NCI-H524 treated with DMSO at 0.1 percent for 48 hours (cell line): ENCODE measurements at places on chromosomes 13 and 19.

GRCh38 chr13:79895416-79895815, 414.5 kb downstream of the NDFIP2 start:
- DNase-seq: no peak

GRCh38 chr13:113350065-113350937, 13.6 kb downstream of the GRTP1 start:
- DNase-seq: no peak

DNA sequence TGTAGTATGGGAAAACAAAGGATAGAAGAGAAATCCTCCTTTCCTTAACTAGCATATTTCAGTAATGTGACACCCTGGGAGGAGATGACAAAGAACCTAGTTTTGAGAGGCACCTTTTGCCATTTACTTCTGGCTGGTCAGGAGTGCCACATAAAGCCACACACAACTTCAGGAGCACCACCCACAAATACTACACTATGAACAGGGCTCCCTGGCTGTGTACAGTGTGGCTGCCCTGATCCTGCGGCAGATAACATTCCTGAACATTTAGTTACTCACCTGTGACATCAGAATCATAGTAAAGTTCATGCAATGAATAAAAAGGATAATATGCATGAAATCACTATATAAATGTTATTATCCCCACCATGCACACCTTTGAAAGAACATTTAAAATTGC, 17.4 kb upstream of the IRS2 start:
- DNase-seq: no peak

DNA sequence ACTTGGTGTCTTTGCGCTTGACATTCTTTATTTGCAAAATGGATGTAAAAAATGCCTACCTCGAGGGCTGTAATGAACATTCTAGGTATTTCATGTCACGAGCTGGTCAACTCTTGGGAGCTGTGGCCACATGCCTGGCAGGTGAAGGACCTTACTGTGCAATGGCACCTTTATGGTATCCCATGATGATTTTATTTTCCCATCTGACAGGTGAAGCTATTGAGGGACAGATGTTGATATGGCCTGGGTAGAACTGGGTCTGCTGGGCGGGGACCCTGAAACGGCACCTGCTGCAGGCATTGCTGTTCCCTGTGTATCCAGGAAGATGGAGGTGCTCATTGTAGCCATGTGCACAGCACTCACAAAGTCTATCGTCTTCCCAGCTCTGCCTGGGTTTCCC, 332.2 kb downstream of the TEX29 start:
- DNase-seq: no peak

- no peak for DNase-seq
These were observed 534 bp downstream of the CAB39L start for GRCh38 chr13:49443357-49443703.

DNA sequence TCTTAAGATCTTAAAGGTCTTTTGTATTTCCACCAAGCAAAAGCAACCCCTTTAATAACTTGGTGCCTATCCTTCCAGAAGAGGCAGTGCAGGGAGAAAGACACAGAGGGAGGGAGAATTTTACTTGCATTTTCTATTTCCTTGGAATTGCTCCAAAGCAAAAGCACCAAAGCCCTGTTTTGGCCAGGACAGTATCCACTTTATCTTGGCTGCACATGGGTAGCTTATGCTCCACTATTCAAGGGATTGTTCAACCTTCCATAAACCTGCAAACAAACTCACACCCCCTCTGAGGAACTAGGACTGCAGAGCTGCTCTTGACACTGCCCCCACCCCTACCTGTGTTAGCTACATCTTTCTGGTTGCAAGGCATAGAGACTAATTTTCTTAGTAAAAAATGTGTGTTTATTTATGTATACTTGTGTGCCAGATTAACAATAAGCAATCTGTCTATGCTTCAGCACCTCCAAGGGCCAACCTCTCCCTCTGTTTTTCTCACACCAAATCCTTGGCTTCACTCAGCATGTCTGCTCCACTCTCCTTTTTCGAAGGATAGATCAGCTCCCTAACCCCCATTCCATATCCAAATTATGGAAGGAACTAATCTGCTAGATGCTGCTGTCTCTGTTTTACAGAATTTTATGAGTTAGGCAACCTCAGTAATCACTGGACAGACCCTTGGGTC, 68.1 kb upstream of the KLF12 start:
- no peak for DNase-seq

GRCh38 chr19:49616945-49617344, 23.0 kb downstream of the RRAS start:
- no peak for DNase-seq

DNA sequence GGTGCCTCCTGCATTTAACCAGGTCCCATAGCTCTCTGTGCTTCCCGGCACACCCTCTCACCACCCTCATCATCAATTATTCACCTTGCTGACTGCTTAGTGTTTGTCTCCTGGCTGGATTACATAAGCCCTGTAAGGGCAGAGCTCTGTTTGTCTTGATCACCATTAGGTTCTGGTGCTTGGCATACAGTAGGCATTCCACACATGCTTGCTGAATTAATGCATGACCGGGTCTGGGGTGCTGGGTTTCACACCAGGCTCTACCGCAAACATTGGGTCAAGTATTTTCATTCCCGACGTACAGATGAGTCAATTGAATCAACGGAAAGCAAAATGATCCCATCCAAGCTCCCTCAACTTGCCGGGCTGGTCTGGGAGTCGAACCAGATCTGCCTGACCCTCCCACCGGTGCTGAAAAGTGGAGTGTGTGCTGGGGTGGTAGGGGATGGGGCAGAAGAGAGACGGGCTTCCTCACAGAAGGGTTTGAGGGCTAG, 28.5 kb downstream of the VAV1 start:
- no peak for DNase-seq

DNA sequence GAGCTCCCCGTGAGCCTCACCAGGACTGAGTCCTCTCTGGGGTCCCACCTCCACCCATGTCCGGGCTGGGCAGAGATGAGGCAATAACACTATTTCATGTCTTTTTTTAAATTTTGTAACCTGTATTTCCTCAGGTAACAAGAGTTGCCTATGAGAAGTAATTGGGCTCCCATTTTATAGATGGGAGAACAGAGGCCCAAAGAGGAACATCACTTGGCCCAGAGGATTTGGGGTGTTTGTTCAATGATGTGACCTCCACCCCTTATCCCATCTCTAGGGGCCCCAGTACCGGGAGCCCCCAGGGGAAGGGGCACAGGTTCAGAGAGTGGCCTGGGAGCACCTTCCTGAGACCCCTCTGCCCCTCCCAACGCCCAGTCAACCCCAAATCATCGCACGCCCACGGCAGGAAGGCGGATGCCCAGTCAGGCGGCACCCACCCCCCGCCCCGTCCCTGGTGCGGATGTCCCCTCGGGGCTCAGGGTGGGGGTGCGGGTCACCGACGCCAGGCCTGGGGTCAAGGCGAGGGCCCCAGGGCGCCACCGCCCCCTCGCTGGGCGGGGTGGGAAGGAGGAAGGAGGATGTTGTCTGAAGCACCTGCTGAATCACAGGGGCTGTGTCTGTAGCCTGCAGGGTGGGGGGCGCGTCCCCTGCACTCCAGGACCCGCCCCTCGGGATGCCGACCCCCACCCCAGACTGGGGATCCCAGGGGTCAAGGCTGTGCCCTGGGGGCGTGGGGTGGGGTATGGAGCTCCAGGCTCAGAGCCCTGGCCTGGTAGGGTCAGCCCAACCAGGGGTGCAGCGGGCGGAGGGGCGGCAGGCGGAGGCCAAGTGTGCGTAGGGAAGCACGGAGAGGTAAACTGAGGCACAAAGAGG, 9.0 kb upstream of the CIRBP start:
- DNase-seq: no peak

DNA sequence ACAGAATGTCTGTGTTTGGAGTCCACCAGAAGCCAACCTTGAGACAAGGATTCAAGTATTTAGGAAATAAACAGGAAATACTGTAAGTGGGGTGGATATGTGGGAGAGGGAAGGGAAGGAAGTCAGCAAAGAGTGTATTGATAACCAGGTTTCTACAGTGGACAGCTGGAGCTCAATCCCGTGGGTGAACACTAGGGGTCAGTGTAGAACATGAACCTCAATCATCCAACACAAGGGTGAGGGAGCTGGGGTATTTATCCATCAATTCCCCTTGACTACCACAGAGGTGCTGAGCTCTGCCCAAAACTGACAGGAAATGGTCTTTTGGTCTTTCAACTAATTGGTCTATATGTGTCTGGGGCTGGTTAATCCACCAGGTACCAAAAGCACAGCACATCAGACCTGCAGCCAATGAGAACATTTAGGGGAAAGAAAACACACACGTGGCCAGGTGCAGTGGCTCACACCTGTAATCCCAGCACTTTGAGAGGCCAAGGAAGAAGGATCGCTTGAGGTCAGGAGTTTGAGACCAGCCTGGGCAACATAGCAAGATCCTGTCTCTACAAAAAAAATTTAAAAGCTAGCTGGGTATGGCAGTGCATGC, 5.6 kb upstream of the SYDE1 start:
- DNase-seq: no peak

- no peak for DNase-seq
These were observed 977 bp downstream of the IRGQ start for GRCh38 chr19:43594710-43595604.

DNA sequence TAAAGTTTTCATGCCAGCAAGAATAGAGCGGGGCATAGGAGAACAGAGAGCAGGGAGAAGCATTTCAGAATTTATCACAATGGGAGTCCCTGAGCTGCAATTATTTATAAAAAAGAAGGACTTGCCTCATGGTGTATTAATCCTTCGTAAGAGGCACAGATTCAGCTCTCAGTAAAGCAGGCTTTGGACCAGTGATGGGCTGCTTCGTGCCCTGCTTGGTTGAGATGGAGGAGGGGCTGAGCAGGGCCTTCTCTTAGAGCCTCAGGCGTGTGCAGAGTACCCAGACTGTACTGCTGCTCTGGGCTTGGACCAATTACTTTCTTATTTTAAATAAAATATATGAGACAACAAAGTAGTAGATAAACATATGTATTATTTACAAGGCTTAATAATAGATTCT, 265.7 kb upstream of the SLC10A2 start:
- DNase-seq: no peak

DNA sequence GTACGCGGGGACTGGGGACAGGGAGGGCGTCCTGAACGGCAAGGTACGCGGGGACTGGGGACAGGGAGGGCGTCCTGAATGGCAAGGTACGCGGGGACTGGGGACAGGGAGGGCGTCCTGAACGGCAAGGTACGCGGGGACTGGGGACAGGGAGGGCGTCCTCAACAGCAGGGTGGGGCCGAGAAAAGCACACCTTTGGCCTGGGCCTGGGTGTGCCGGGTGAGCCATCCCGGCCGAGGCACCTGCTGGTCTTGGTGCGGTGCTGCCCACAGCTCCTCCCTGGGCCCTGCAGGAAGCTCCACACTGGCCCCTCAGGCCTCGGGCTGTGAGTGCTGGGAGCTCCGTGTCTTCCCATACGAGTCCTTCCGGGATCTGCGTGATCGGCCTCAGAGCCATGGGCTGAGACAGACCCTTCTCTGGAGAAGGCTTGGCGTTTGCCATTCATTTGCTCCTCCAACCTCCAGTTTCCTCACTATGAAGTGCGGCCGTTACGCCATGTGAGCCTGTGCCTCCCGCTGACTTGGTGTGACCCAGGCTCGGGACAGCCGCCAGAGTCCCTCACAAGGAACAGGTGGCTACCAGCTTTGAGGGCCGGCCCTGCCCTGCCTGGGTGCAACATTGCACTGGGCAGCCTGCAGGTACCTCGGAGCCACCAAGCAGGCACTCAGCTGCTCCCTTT, 7.8 kb upstream of the ZNF554 start:
- no peak for DNase-seq

DNA sequence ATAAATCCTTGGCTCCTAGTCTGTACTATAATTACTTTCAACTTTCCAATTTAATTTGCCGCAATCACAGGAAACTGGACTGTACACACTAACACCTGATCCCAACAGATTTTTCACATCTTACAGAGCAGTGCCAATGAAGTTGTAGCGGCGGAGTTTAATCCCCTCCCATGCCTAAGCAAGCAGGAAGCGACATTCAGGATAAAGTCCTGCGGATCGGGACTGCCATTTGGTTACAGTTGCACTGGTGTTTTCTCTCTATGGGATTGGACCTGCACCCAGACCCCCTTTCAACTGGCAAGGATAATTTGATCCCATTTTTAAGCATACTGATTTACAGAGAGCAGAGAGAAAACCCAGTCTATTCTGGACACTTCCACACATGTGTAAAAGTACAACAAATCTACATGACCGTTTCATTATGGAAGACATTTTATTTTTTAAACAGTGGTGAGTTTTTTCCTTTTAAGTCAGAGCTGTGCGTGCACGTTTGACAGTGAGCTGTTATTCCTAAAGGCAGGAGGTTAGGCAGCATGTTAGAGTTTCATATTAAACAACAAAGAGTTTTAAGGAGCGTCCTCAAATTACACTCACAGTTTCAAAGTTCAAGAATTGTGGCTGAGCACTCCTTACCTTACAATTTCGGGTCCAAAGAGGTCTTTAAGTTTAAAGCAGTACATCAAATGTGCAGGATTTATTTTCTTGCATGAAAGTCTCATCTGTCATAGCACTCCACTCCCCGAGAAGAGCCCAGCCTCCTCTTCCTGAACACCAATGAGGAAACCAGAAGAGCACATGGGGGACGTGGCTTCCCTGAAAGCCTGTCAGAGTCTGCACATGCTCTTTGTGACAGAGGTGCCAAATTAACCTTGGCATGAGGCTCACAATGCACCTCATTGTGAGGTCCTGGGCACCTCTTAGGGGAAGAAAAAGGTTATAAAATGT, 141.6 kb upstream of the RFC3 start:
- peak; percentile 29 for DNase-seq

- DNase-seq: no peak
These were observed 47.0 kb upstream of the TCF3 start for GRCh38 chr19:1699386-1699785.

- DNase-seq: no peak
These were observed 1541.1 kb downstream of the UQCRFS1 start for GRCh38 chr19:27671876-27672275.

GRCh38 chr13:29511980-29512379, 83.5 kb downstream of the SLC7A1 start:
- no peak for DNase-seq

GRCh38 chr19:43687660-43687997, 17.7 kb upstream of the PLAUR start:
- no peak for DNase-seq

DNA sequence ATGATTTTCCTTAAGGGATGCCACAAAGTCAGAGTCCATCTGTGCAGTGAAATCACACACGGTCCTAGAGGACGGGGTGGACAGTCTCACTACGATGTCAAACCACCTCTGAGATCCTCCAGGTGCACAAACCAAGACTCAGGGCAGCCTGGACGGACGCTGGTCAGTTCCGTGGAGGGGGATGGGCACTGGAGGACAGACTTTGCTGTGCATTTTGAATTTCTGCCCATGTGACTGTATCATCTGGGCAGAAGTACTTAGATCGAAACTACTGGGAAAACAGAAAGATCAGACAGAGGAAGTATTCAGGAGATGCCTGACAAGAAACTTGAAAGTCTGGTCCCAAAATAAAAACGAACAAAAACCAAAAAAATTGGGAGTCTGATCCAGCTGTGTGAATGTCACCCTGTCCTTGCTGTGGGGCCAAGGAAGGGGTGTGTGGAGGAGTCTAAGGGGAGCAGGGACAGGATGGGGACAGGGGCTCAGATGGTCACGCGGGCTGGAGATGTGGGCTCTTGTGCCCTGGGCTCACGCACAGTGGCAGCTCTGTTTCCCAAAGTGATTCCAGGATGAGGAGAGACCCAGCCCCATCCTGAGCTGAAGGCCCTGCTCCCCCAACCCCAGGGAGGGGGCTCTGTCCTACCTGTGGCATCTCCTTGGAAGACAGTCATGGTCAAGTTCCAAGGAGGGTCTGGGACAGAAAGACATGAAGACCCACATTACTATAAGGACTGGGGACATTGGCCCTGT, 1.5 kb downstream of the SIGLEC8 start:
- no peak for DNase-seq
